ENCODE measurements at places on chromosomes 13 and 19. TPM values are rescaled to one million over a fixed set of nuclear protein-coding genes. Genes with fewer than 3 reads are reported as not detected.

- no peak for DNase-seq
Measured at GRCh38 chr19:17751912-17752273, 616 bp downstream of the FCHO1 start.

DNA sequence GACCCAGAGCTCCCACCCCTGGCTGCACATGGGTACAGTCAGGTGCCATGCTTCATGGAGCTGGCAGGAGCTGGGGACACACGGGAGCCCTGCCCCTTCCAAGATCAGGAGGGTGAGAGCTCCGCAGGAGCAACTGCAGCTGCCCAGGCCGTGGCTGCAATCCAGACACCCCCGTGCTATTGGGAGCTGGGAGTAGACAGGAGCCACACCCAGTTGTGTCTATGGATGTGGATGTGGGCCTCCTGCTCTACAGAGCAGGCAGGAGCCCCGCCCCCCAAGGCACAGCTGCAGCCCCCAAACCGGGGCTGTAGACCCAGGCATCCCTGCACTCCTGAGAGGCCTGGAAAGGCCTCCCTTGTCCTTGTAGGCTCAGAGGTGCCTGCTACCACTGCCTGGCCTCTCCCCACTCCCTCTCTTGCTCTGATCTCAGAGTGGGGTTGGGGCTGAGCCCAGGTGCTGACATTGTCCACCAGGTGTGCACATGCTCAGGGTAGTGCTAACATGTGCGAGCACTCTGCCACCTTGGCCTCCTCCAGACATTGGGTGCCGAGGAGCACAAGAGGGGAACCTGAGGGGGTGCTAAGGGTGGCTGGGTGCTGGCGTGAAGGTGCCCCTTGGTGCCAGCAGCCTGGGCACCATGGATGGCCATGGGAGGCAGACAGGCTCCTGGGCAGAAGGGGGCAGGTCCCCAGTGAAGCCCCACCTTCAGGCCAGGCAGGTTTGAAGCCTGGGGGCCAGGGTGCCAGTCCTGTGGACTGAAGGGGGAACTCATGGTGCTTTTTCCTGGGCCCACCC lies 8.0 kb upstream of the BAX start:
- DNase-seq, result no peak

DNA sequence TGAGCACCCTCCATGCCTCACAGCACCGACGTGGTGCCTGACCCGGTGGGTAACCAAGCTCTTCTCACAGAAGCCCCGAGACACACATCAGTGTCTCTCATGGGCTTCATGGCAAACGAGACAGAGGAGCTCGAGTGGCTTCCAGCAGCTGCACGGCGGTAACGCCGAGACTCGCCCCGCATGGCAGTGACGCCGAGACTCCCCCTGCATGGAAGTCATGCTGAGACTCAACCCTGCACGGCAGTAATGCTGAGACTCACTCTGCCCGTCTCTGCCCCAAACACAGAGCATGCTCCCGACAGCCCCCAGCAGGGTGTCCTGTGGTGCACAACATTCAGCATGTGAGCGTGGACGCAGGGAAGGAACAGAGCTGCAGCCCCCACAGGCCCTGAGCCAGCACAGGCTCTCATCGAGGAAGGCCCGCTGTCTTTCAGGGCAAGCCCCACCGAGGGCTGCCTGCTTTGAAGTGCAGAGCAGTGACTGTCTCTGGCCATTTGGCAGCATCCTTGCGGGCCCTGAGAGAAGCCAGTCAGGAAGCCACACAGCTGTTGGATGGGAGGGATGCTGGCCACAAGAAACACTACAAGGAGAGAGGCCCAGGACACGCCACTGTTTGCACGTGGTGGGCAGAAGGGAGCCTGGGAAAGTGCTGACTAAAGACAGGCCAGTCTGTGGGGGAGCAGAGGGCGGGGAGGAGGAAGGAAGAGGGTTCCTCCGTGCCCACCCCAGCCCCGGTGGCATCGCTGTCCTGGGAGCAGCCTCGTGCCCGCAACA lies 9.5 kb downstream of the GAS6 start:
- DNase-seq, result no peak

DNA sequence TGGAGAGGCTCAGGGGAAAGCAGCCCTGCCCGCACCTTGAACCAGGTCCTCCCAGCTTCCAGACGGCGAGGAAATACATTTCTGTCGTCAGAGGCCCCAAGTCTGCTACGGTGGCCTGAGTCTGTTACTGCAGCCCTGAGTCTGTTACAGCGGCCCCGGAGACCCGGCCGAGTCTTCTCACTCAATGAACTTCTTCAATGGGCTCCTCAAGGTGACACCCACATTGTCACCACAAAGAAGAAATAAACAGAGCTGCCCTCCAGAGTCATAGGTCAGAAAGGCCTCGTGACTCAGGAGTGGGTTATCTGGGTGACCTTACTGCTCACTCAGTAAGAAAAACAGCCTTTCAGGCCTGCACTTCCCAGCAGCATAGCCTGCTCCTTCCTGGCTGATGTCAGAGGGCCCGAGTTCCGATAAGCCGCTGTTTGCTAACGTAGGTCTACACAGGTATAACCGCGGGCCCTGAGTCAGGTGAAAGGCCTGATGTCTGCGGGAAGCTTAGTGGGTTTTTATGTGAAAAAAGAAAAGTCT lies 66.9 kb upstream of the TM9SF2 start:
- DNase-seq, result no peak

Gene HTR2A
- not detected for total RNA-seq

- DNase-seq, result peak; percentile 44
Measured at GRCh38 chr13:27375686-27376326, 48.6 kb upstream of the GTF3A start.

GRCh38 chr13:77919921-77920294 lies 1.3 kb upstream of the EDNRB start:
- no peak for DNase-seq

GRCh38 chr19:29563486-29564101 lies 37.8 kb downstream of the VSTM2B start:
- DNase-seq, result no peak

Gene WDR18
- 54.0 TPM for total RNA-seq

Gene ERCC2
- 11.2 TPM for total RNA-seq

Gene SMG9
- 20.9 TPM for total RNA-seq

Gene DHDH
- 0.55 TPM for total RNA-seq

Gene SOX1
- not detected for total RNA-seq

Gene SIAH3
- total RNA-seq, result not detected

- no peak for DNase-seq
Measured at GRCh38 chr13:111476197-111476596, 155.8 kb downstream of the TEX29 start.
